ENCODE measurements at places on chromosomes 7 and 10.

- peak; percentile 46 for DNase-seq
Observed at GRCh38 chr10:84214612-84215235, 10.6 kb downstream of the LRIT2 start.

- DNase-seq: no peak
Observed at GRCh38 chr7:102146122-102146521, 140.5 kb upstream of the SH2B2 start.

- DNase-seq: no peak
Observed at GRCh38 chr7:127652333-127653248, 597 bp downstream of the SND1 start.

- DNase-seq: no peak
Observed at GRCh38 chr7:36301914-36302771, 87.5 kb upstream of the ANLN start.

- no peak for DNase-seq
Observed at GRCh38 chr10:69807122-69807521, 5.4 kb downstream of the COL13A1 start.

DNA sequence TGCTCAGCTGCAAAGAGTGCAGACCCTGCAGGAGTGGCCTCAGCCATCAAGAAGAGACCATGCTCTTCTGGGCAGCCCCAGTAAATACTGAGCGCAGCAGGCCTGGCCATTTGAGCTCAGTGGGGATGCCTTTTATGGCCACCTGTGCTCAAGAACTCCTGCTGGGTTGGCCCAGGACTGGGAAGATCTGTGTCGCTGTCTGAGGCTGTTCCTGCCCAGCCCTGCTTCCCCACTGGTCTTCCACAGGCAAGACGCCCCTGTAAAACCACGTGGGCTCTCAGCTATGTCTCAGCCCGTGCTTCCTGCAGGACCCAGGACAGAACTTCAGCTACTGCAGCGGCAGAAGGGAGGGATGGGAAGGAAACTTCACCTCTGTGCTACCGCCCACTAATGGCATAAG is 10.5 kb upstream of the PPIF start:
- no peak for DNase-seq

GRCh38 chr7:90597563-90598253 is 1.6 kb downstream of the CDK14 start:
- DNase-seq: no peak

DNA sequence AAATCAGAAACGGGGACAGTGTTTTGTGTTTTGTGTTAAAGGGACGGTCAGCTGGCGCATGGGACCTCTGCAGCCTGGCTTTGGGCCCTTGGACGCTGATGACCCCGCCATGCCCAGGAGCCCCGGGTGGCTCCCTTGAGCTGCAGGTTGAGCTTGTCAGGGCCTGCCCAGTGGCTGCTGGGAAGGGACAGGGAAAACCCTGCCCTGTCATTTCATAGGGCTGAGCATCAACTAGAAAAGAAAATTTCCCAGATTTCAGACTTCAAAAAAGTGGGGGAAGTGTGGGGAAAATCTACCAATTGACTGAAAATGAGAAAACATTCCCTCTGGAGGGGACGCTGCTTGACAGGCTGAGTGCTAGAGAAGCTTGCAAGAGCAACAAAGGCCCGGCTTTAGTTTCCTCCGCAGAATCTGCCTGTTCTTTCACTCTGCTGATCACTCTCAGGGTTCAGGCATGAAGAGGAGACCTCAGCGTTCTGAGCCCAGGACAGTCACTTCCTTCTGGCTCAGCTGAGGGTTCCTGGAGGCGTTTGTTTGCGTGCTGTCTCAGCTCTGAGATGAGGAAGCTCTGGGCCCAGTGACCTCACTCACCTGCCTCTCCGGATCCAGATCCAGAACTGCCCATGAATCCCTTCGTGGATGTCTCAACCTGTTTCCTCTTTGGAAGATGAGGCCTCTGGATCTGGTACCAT is 18.6 kb upstream of the DNAJB6 start:
- DNase-seq: no peak

- no peak for DNase-seq
Observed at GRCh38 chr7:5769571-5769970, 11.9 kb downstream of the RNF216 start.

DNA sequence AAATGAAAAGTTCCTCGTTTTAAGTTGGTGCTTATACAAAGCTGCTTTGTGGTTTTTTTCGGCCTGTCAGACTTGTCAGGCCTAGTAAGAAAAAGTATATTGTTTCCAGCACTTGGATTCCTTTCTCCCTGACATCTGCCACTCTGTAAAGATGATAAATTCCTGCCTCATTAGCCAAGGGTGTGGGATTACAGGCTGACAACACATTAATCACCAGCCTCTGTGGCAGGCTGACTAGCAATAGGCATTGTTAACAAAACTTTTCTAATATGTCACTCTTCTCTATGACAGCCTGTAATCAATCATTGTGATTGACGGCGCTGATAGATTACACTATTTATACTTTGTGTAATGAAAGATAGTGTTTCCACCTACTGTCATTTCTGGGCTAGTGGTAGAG is 682.5 kb downstream of the LRMDA start:
- DNase-seq: no peak

DNA sequence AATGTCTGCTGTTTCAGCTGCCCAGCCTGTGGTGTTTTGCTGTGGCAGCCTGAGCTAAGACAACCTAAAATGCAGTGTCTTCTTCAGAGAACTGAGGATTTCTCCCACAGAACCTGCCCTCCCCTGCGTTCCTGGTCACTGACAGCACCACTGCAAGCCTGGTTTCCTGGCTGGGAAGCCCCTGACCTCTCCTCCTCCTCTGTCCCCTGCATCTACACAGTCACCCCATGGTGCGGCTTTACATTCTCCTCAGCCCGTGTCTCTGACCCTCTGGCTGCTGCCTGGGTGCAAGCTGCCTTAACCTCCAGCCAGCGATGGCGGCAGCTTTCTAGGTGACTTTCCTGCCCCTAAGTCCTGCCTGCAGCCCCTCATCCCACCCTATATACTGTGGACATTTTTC is 337.3 kb upstream of the ZNF32 start:
- no peak for DNase-seq

- no peak for DNase-seq
Observed at GRCh38 chr7:7772397-7772821, 54.0 kb upstream of the RPA3 start.

DNA sequence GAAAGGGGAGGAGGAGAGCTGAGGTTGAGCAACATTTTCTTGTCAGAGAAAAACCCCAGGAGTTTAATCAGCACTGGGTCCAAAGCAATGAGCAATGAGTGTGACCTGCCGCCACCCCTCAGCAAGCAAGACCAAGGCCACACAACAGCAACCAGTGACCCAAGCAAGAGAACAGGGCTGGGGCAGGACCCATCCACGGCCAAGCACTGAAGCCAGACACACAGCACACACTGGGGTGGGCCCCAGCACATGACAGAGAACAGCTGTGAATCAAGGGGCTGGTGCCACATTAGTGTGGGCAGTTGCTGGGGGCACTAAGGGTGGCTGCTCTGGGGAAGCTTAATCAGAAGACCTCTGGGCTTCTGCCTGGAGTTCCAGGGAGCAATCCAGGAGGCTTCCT is 16.2 kb downstream of the TMEM72 start:
- no peak for DNase-seq

- no peak for DNase-seq
Observed at GRCh38 chr10:108014145-108014901, 849.8 kb upstream of the SORCS1 start.

DNA sequence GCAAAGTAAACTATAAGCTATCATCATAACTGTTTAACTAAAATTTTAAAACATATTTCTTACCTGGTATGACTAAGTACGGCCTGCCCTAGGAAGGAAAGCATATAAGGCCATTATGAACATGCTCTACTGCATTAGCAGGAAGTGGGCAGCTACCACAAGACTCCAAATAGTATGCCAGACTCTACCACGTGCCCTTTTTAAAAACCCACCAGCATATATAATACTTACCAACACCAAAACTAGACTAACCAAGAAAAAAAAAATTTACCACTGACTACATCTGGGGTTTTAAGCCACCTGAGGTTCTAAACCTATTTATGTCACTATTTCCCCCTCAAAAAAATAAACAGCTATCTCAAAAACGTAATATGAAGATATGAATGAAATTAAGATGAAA is 30.1 kb downstream of the NUDCD3 start:
- DNase-seq: peak; percentile 61

DNA sequence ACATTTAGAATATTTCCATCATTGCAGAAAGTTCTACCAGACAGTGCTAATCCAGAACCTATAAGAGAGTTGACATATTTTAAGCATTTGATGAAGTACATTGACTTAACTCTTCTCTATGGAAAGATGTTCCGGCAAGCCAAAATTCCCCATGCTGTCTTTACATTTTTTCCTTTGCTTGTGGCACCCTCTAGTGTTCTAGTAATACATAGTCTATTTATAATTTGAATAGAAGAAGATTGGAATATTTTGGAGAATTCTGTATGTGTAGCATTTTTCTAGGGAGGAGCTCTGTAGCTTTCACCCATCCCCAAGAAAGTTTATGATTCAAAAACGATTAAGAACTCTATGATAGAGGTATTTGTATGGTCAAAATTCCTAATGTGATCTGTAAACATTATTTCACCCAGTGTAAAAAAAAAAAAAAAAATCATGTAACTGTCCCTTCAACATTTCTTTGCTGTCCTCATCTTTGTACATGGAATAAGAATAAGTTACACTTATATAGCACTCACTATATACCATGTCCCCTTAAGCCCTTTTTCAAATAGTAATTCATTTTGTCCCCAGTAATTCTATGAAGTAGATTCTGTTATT is 33.2 kb downstream of the NRF1 start:
- DNase-seq: no peak

GRCh38 chr7:125592331-125592730 is 662.7 kb upstream of the POT1 start:
- no peak for DNase-seq

- no peak for DNase-seq
Observed at GRCh38 chr10:76759681-76760080, 877.9 kb downstream of the KCNMA1 start.

DNA sequence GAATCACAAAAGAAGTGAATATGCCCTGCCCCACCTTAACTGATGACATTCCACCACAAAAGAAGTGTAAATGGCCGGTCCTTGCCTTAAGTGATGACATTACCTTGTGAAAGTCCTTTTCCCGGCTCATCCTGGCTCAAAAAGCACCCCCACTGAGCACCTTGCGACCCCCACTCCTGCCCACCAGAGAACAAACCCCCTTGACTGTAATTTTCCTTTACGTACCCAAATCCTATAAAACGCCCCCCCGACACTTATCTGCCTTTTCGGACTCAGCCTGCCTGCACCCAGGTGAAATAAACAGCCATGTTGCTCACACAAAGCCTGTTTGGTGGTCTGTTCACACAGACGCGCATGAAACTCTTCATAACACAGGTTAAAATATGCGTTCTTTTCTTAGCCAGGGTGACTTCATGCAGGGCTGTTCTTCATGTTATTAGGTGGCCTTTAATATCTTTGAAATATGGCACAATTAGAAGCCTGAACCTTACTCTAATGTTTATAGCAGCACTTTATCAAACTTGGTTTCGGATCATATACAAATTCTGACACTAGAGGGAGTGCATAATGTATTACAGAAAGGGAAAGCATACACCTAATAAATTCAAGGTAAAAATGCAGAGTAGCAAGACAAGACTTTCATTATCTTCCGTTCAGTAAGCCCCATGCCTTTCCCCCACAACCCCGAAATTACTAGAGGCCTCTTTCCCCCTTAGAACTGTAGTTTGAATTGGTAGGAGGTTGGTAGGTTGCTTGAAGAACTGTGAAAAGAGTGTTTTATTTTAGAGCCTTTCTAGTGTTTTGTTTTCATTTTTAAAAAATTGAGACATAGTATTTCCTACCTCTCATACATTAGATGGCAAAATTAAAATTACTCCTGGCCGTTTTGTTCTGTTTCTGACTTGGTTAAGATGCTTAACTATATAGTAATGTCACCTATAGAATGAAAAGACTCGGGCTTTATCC is 117.9 kb downstream of the NPY start:
- DNase-seq: no peak

GRCh38 chr10:31101123-31101522 is 69.5 kb upstream of the ZNF438 start:
- DNase-seq: no peak

DNA sequence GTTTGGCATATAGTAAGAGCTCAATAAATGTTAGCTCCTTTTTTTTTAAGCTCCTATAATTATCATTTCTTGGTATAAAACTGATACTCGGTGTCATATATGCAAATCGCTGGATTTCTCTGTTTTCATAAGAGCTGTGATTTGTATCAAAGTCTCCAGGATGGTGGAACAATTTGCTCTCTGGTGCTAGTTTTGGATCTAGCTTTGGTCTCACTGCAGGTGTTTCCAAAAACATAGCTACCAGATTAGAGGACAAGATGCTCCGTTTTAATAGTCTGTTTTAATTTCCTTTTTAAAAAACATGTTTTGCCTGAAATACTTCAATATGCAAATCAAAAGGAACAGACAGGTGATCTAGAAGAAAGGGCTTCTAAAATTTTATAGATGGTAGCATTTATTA is 25.3 kb downstream of the ADAM22 start:
- DNase-seq: no peak

DNA sequence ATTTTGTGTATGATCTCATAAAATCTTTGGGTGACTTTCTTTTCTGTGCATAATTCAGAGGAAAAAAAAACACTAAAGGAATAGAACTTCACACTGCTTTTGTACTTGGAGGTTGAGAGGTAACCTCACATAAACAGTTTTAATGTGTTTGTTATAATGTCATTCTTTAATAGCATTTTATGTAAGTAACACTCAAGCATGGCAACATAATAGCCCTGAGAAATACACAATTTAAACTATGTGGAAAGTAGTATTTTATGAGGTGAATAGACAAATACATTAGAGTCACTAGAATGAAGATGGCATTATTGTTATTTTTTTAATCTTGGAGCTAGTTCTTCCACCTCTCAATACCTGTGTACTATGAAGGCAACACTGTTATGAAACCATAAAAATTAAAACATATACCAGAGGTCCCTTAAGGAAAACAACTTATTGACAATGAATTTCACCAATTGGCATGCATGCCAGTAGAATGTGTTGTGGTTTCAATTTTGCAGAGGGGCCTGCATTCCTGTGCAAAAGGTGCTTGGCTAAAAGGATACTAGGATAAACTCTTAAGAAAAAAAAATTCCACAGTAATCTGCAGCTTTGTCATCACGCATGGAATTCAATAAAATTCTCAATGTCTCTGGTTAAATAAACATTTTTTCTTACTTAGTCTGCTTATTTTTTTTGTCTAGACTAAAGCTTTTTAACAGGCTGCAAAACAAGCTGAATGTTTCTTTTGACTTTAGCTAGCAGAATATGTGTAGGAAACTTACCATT is 102.5 kb downstream of the CD36 start:
- DNase-seq: no peak
